Stimulated activated CD4-positive, alpha-beta T cell treated with anti-CD3 and anti-CD28 coated beads, TNF-alpha, amount 100 ng/mL, for 24 hours (primary cell): ENCODE measurements at places on chromosomes 7 and 10.

GRCh38 chr7:92964141-92964540 lies 127.8 kb upstream of the CDK6 start:
- DNase-seq, result no peak

DNA sequence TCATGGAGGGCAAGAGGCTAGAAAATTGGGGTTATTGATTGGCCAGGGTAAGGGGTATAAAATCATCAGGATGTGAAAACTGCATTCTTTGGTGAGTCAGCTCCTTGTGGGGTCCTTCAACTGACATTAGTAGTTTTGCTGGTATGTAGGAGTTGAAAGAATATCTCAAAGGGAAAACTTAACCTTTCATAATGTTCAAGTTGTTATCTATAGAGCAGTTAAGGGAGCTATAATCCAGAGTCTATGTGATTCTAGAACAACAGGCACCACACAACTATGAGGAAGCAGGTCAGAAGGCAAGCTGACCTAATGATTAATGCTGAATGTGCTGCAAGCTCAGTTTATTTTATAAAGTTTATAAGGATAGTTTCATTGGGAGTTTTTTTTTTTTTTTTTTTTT lies 13.7 kb downstream of the PRPS1L1 start:
- DNase-seq, result no peak

DNA sequence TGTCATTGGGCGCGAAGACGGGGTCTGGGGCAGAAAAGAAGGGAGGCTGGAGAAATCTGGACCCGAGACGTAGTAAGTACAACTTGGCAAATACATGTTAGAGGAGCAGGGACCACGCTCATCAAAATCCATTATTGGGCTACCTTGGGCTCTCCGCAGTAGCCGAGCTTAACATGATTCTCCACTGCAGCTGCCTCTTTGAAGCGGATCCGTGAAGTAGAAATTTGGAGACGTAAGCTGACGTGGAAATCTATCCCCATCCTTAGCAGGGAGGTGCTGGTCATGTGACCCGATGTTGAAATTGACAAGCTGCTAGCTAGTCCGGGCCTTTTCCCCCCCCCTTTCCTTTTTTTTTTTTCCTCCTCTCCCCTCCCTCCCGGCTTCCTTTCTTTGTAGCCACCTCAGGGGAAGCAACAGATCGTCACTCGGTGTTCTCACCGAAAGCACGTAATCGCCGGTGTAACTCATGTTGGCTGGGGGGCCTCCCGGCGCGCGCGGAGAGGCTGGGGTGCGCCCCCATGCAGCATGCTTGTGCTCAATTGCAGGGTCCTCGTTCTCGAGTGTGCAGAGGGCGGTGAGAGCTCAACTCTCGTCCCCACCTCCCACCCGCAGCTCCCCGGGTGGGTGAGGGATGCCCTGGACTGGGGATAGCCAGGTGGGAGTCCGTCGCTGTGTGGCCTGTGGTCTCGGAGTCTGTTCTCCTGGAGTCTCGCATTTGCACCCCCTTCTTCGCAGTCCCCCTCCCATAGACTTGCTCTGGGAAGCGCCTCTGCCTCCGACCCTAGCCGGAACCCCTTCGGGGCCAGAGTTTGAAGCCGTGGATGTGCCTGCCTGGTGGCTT lies at the start of gene HOXA11:
Gene HOXA11, minus strand, starts transcription at position 220 of the 841 bp plus-strand sequence. Its CDS starts 88 bp downstream, at position 132.
- DNase-seq, result no peak

DNA sequence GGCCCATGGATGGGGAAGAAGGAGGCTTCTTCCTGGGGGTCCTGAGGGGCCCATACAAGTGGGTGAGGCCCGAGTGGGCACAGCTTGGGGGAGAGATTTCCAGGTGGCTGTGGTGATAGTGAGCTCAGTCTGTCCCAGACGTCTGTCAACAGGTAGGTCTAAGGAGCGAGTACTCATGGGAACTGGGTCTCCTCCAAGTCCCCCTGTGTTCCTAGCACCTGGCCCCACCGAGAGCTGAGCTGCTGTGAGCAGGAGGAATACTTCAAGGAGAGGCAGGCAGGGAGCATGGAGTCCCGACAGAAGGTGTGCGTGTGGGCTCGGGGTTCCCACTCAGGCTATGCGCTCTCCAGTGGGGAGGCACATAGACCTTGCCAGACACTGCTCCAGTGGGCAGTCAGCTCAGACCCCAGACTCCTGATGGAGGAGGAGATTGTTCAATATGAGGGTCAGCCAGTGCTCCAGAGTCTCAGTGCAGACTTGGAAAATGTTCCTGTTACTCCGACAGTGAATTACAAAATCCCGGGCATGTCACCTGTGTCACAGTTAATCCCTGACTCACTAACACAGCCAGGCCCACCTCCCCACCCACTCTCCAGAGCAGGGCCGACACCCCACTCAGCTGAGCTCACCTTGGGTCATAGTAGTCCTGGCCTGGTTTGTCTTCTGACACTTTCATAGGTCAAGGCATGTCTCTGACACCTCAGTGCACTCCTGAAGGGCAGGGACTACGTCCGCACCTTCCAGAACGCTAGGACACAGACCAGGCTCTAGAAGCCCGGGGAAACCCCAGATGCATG lies 28.2 kb upstream of the C10orf53 start:
- no peak for DNase-seq

- no peak for DNase-seq
Observed at GRCh38 chr7:1009747-1010146, 26.8 kb downstream of the CYP2W1 start.

DNA sequence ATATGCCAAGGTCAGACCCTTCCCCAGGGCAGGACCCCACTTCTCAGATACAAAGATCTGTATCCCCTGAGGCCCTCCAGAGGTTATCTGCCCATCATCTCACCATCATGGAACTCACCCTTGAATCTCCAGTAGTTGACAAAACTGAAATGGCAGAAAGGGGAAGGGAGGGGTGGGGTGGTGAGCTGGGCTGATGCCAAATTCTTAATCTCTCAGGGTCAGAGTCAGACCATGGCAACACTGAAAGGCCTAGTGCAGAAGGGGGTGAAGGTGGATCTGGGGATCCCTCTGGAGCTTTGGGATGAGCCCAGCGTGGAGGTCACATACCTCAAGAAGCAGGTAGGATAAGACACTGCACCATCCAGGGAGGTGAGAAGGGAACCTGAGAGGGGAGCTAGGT lies 3.1 kb downstream of the CNPY4 start:
- DNase-seq, result no peak

DNA sequence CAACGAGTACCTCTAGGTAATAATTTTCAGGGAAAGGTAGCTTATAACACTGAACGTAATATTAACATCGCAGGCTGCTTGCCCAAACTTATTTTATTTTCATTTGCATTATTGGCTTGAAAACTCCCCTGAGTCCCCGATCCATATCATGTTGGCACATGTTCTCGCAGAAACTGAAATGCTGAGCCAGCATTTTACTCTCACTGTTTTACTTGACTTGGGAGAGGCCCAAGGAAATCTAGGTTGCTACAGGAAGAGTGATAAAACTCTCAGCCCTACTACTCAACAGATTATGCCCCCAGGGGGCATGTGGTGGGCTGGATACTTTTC lies 183.5 kb upstream of the HABP2 start:
- DNase-seq, result no peak

GRCh38 chr7:117769085-117769484 lies 104.2 kb downstream of the CTTNBP2 start:
- no peak for DNase-seq

GRCh38 chr7:70044064-70044463 lies 445.8 kb downstream of the AUTS2 start:
- no peak for DNase-seq

DNA sequence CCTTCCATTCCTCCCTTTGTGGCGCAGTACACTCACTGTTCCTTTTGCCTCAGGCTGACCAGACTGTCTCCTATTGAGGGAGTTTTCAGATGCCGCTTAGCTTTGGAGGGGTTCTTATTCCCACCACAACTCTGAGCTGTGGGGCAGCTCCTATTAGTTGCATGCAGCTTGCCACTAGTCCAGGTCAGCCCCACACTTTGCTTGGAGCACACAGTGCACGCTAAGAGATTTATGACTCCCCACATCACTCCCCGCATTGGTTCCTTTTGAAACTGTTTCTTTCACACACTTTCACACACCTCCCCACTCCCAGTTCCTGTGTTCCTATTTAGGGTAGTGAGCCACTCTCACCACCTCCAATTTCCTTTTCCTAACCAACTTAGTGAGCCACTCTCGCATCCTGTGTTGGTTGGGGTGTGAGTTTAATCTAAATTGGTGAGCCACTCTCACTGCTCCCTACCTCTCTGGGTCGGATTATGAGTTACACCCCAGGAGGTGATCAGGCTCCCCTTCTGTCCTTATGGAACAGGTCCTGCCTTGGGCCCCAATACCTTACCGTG lies 10.4 kb upstream of the ZNF485 start:
- no peak for DNase-seq

- no peak for DNase-seq
Observed at GRCh38 chr7:77765906-77766800, 32.1 kb downstream of the TMEM60 start.

DNA sequence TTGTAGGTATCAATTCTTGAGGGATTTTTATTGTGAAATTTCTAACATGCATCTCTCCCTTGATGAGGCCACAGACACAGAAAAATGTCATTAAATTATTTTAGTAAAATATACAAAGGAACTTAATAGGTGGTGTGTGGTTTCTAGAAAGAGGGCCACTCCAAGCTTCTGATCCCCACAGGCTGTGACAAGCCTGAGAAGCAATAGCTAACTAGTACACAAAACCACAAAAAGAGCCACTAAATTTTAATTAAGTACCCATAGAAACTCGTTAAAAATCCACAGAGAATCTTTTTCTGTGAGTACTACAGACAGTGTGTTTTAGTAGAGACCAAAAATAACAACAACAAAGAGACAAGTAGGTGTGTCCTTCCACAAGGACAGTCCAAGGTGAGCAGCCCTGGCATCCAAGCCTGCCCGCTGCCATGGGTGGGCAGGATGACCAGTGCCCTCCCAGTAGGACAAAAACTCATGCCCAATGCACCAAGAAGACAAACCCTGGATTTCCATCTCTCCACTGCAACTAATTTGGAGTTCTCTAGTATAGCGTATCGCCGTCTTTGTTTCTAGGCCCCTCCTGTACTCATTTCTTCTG lies 81.0 kb downstream of the RNF216 start:
- no peak for DNase-seq

GRCh38 chr10:33772370-33773252 lies 438.1 kb upstream of the NRP1 start:
- no peak for DNase-seq

- no peak for DNase-seq
Observed at GRCh38 chr10:3605882-3606281, 179.1 kb downstream of the KLF6 start.

DNA sequence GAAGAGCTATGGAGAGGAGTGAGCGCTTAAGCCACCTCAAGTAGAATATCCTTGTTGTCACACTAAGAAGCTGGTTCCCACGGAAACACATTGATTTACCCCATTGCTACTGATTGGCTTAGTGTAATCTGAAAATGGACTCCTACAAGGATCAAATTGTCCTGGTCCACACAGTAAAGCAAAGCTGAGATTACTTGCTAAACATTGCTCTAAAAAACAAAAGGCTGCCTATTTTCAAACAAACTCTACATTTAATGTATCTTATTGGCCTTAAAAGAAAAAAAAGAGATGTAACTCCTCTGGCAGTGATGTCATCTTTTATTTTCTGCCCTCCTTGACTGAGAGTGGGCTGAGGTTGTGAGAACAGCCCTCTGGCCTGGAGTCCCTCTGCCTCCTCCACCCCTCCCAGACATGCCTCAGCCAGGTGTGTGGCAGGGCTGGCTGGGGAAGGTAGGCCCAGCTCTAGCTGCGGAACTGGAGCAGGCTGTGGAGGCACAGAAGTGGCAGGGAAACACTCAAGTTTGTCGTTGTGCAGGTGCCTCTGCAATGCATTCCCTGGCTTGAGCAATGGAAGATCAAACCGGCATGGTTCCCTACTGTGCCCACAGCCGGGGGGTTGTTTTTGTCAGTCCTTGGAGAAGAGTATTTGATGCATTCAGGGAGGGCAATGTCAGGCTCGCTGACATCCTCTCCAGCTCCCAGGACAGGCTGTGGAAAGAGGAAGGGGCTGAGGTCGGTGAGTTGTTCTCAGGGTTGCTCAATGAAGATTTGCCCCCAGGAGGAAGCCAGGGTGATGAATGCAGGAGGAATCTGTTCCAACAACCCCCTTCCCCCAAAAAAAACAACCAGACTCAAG lies 9.1 kb downstream of the KLF6 start:
- no peak for DNase-seq

DNA sequence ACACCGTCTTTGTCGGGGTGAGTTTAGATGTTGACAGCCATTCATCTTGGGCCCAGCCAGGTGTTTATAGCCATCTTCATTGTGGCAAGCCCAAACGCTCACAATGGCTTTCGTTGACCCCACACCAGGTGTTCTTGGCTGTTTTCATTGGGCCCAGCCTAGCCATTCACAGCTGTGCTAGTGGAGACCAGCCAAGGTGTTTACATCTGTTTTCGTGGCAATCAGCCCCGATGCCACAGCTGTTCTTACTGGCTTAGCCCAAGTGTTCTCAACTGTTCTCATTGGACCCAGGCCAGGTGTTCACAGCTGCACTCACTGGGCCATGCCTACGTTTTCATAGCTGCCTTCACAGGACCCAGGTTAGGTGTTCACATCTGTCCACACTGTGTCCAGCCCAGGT lies 7.7 kb downstream of the FRG2B start:
- DNase-seq, result no peak

DNA sequence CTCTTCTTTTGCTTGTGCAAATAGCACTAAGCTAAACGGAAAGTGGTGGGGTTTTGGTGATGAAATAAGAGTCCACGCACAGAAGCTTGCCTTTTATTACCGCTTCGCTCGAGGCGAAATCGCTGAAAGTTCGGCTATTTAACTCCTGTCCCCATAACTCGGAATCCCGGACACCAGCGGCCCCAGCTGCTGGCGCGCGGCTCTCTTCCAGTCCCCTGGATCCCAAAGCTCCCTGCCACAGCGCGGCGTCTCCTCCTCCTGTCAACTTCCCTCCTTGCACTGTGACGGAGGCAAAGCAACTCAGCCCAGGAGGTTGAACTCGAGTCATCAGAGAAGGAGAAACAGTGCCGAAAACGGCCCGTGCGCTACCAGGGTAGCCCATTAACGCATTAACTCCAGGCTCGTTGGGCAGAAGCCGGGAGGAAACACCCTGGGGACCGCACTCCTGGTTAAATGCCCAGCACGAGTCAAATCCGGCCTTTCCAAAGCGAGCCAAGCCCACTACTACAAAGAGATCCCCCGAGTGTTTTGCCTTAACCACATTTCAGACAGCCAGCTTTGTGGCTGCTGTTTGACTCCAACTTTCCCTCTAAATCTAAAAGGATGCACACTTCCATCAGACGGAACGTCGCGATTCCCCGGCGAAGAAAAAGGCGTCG lies 1.3 kb downstream of the SEMA3D start:
- no peak for DNase-seq

GRCh38 chr7:54955296-54955695 lies 63.5 kb upstream of the EGFR start:
- no peak for DNase-seq

- no peak for DNase-seq
Observed at GRCh38 chr7:134804854-134805253, 25.4 kb downstream of the CALD1 start.

DNA sequence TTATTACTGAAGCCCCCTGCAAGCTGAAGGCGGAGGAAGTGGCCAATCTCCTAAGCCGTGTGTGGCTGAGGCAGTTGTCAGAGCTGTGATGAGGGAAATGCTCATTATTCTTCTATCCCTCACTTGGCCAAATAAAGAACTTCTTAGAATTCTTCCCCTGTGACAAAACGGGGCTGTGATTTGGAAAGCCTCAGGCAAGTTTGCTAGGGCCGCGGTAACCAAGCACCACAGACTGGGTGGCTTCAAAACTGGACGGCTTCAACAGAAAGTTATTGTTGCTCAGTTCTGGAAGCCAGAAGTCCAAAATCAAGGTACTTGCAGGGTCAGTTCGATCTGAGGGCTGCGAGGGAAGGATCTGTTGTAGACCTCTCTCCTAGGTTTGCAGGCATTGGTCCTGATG lies 72.3 kb upstream of the STEAP1B start:
- DNase-seq, result no peak
